Effector CD8-positive, alpha-beta T cell (primary cell): ENCODE measurements at places on chromosomes 3 and 15.

DNA sequence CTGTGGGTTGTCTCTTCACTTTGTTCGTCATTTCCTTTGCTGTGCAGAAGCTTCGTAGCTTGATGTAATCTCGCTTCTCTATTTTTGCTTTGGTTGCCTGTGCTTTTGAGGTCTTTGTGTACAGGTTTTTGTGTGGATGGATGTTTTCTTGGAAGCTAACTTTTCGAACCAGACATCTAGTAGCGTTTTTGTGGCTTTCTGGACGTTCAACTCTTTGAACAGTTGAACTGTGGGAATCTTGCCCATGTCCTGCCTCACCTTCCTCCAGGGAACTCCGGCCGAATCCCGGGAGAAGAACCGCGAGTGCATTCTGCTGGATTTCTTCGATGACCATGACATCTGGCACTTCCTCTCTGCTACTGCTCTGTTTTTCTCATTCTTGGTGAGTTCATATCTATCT, 70.6 kb downstream of the USF3 start:
- DNase-seq = no peak

DNA sequence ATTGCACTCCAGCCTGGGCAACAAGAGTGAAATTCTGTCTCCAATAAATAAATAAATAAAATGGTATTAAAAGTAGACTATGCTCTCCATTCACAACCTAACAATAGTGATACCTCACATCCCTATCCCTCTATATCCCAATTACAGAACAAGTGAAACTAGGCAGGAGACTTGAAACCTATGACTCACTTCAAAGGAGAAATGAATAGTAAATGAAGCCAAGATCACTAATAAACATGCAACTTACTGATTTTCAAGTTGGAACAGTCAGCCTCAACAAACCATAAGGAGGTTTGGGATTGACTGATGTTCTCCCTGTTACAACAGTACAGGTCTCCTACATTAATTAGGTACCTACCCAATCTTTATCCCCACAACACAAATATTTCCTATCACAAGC, 103.4 kb downstream of the GSK3B start:
- no peak for DNase-seq

GRCh38 chr15:42273900-42274701, 868 bp upstream of the TMEM87A start:
- peak; percentile 30 for DNase-seq

DNA sequence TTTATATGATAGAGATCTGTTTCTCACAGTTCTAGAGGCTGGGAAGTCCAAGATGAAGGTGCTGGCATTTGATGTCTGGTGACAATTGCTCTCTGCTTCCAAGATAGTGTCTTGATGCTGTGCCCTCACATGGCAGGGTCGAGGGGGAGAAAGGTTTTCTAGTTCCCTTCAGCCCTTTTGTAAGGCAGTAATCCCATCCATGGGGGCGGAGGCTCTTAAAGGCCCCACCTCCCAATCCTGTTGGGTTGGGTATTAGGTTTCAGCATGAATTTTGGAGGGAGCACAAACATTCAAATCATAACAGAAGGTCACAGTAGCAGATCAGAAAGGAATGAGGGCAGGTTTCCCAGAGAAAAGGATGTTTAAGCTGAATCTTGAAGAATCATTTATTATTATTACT, 601.7 kb upstream of the ZNF717 start:
- no peak for DNase-seq
